ENCODE measurements at places on chromosomes 6 and 20.

- DNase-seq: peak; percentile 97
Measured at GRCh38 chr6:158057213-158057987, 75.7 kb downstream of the SYNJ2 start.

GRCh38 chr6:109202409-109203264 is 107.3 kb downstream of the CEP57L1 start:
- DNase-seq: no peak

DNA sequence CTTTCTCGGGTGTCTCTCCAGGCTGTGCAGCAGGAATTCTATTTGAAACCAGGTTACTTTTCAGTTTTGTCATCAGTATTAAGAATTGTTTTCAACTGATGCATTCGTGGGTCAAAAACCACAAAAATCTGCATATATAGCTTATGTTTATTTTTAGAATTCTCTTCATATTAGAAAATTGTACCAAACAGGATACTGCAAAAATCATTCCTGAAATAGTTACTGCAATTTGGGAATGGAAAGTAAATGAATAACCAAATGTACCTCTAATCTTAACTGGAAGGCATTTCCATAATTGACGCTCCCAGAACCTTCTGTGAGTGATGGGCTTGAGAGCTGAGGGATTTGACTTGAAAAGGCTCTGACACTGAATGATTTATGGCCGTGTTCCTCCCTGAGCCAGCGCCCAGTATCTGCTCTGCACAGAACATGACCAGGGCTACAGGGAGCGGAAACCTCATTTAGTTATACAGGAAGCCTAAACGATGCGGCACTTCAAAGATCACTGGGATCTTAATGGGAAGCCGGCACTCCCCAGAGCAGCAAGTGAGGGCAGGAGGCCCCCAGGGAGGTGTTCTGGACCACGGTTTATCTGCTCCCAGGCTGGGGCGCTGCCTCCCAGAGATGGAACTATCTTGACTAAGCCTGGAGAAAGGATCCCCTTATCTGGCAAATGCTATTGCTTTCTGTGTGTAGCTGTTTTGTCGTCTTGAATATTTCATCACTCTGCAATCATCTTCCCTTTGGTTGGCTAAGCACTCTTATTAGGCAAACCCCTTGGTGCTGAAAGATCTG is 446.0 kb downstream of the QKI start:
- DNase-seq: no peak

DNA sequence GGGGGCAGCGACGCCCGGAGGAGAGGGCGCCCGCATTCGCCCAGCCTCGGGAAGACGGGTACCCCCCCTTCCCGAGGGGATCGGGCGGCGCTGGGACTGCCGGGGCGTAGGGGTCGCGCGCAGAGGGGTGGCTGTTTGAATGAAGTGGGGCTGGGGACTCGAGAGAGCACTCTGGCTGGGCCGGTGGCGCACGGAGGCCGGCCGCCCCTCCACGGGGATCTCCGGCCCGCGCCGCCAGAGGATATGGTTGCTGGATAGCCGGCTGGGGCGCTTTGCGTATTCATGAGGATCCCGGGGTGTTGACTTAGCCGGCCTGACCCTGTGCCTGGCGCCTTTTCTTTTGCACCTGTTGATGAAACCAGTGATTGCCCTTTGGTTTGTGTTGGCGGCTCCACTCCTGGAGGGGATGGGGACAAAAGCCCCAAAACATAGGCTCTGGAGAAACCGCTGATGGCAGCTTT is 469 bp downstream of the SYNJ2 start:
- no peak for DNase-seq

- no peak for DNase-seq
Measured at GRCh38 chr6:94501516-94501915, 1075.8 kb upstream of the MANEA start.

GRCh38 chr6:89289710-89290109 is 25.4 kb downstream of the GABRR2 start:
- no peak for DNase-seq

GRCh38 chr6:74128536-74128935 is 432.5 kb downstream of the CD109 start:
- DNase-seq: no peak

- no peak for DNase-seq
Measured at GRCh38 chr6:29631860-29632731, 887 bp downstream of the GABBR1 start.

- no peak for DNase-seq
Measured at GRCh38 chr6:115634887-115635286, 425.8 kb downstream of the FRK start.

- no peak for DNase-seq
Measured at GRCh38 chr6:51569594-51569993, 517.8 kb downstream of the PKHD1 start.

DNA sequence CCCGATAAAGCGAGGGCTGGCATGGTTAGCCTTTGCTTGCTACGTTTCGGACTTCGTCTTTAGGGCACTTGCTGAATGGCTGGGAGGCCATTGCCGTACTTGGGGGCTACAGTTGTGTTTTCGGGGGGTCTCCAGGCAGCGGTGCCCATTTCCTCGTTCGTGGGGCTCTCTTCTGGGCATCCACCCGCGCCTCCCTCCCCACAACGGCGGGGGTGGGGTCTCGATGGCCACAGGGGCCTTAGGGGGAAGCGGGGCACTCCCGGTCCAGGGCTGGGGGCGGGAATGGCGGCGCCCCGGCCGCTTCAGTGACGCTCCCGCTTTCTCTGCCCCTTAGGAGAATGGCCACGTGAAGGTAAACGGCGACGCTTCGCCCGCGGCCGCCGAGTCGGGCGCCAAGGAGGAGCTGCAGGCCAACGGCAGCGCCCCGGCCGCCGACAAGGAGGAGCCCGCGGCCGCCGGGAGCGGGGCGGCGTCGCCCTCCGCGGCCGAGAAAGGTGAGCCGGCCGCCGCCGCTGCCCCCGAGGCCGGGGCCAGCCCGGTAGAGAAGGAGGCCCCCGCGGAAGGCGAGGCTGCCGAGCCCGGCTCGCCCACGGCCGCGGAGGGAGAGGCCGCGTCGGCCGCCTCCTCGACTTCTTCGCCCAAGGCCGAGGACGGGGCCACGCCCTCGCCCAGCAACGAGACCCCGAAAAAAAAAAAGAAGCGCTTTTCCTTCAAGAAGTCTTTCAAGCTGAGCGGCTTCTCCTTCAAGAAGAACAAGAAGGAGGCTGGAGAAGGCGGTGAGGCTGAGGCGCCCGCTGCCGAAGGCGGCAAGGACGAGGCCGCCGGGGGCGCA is 2.4 kb downstream of the MARCKS start:
- DNase-seq: no peak

GRCh38 chr20:40678286-40678875 is 10.7 kb downstream of the MAFB start:
- no peak for DNase-seq

DNA sequence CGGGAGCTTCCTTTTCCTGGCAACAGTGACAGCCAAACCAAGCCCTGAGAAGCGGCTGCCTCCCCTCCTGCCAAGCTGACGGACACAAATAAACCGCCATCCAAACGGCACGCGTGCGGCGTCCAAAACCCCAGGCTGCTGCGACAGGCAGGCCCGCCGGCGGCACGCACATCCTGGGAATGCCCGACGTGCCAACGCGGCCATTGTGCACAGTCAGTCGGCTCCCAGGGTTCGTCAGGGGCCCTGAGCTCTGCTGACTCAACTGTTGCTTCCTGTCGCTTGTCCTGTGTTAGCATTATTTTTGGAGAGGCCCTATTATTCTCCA is 6.8 kb downstream of the JAG1 start:
- peak; percentile 44 for DNase-seq

DNA sequence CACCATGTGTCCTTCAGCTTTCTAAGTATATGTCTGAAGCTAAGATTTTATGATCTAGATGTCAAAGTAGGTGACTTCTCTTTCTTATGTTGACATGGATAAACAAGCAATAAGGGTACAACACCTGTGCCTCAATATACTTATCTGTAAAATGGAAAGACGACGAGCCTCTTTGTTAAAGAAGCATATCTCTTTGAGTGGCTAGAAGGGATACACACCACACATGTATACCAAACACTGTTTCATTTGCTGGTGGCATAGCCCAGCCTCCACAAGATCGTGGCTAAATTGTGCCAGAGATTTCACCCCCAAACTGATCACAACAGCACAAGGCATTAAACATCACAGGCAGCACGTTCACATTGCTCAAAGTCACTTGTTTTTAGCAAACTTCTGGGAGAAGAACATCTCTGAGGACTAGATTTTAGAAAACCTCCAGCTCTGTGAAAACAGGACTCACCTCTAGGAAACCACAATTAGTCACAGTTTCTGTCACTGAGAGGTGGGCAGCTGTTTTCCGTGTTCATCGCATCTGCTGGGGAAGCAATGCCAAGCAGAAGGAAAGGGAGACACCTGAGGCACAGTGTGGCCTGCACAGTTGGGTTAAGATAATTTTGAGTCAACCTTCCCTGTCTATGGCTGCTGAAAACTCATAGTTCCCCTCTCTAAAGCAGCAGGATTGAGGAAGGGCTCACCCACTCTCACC is 263.0 kb upstream of the PLCB4 start:
- DNase-seq: no peak

GRCh38 chr6:55675941-55676340 is 96.9 kb upstream of the HMGCLL1 start:
- no peak for DNase-seq

DNA sequence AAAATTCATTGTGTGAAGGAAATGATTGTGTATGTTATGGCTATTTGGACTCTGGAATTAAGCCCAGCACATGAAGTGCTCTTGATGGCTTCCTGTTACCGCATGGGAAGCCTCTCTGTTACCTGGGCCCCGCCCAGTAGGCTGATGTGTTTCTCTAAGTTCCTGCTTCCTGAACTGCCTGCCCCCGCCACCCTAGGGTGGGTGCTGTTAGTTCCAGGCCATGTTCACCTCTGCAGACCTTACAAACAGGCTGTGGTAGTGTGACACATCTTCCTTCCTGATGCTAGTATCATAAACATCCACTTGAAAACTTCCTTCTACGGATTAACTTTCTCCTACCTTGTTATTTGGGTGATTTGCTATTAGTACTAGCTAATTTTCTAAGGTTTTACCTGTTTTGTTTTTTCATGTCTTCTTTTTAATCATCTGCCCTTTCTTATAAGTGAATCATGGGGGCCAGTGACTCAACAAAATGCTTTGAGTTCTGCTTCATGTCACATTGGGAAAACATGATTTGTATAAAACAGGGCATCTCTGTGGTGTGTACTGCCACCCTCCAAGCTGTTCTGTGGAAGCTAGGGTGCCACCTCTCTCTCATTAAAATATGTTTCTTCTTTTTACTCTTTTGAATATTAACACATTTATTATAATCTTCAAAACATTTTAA is 40.6 kb downstream of the SH3BGRL2 start:
- DNase-seq: peak; percentile 10

- no peak for DNase-seq
Measured at GRCh38 chr6:142332393-142333098, 30.7 kb downstream of the ADGRG6 start.

DNA sequence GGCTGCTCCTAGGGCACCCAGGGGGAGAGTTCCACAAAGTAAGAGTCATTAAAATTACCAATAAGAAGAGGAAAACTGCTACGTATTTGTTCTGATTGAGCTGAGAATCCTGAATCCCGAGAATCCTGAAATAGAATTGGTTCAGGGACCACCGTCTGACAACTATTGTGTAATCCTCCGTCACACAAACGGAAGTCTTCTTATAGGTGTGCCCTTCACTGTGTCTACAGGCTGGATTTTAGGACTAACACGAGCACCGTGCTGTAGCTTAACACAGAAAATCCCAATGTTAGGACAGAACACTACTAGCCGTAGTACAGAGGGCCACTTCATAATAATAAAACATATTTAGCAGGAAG is 50.6 kb upstream of the RNF182 start:
- DNase-seq: no peak

Data from RCC 7860 (cell line).